Stimulated activated CD8-positive, alpha-beta memory T cell treated with anti-CD3 and anti-CD28 coated beads, Interleukin-15, amount 100 ng/mL, for 48 hours (primary cell): ENCODE measurements at places on chromosomes 3 and 15.

GRCh38 chr3:105904251-105904650, 35.4 kb upstream of the CBLB start:
- DNase-seq: no peak

GRCh38 chr15:69480932-69481331, 28.3 kb downstream of the RPLP1 start:
- DNase-seq: no peak

DNA sequence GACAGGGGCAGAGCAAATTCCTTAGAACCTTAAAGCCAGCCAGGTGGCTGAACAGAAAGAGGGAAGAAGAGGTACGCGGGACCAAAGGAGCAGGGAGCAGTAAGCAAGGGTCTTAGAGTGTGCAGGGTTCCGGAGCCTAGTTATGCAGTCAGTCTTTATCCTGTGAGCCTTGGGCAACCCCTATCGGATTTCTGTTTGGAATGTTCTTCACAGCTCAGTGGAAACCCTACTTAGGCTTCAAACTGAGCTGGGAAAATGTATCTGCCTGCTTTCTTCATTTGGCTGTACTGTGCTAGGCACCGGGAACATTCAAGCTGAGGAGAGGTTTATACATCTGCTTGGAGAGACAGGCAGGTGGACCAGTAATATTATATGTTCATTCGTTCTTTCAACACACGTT, 37.1 kb downstream of the PSMD6 start:
- no peak for DNase-seq

DNA sequence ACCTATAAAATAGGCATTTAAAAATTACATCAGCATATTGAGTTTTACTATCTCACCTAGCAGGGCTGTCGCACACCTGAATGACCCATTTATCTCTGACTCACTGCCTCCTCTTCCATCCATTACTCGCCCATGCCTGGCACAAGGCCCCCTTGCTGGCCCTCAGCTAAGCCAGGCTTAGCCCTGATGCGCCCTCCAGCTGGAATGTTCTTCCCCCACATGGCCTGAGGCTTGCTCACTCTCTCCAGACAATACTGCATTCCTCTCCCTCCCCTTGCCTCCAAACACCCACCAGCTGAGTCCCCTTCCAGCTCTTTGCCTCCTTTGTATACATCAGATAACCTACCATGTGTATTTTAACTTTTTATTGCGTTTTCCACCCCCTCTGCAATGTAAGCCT, 7.2 kb downstream of the SH3BP5 start:
- DNase-seq: no peak

DNA sequence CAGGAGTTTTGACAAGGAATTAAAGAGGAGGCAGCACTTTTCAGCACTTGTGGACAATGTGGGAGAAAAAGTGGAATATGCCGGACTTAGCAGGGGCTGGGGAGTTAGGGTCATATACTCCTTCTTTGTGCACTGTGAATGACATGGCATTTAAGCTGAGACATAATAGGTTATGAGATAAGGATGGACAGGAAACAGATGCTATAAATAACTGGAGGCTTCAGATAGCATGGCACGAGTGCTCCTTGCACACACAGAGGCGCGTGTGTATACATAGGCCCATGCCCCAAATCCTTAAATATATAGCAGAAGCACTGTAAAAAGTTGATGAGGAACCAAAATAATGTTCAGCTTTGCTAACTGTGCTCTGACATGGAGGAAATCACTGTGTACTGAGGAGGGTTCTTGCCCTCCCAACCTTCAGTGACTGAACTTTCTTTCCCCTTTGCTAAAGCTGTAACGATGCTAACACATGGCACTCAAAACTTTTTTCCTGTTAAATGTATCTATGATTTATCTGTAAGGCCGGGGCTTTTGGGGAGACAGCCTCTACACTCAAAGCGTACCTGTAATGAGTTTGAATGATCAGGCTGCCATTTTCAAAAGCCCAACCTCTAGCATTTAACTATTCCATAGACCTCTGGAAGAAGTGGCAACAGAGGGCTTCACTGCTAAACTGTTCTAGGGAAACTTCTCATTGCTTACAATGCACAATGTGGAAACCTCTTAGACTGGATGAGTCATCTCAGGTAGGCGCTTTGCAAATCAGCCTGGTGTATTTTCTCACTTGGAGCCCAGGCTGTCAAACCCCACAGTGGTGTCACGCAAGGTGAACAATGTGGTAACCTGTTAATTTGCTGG, 784.6 kb downstream of the NR2F2 start:
- DNase-seq: no peak

DNA sequence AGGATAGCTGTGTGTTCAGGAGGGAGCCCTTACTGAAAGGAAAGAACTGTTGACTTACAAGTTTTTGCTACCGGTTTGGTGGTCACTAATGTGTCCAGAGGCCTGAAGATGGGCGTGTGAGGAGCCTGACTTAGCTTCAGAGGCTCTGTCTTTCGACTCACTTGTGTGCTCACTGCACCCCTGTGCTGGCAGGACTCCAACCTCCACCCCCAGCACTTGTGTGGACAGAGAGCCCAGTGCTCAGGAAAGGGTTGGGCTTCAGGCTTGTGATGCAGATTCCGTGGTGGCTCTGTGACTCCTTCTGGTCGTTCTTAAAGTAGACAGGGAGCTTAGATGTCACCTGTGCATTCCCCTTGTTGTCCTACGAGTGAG, 100.9 kb downstream of the PGPEP1L start:
- no peak for DNase-seq

- no peak for DNase-seq
Observed at GRCh38 chr3:133368371-133369067, 31.3 kb upstream of the BFSP2 start.

- DNase-seq: no peak
Observed at GRCh38 chr3:69290006-69290405, 95.9 kb downstream of the FRMD4B start.

DNA sequence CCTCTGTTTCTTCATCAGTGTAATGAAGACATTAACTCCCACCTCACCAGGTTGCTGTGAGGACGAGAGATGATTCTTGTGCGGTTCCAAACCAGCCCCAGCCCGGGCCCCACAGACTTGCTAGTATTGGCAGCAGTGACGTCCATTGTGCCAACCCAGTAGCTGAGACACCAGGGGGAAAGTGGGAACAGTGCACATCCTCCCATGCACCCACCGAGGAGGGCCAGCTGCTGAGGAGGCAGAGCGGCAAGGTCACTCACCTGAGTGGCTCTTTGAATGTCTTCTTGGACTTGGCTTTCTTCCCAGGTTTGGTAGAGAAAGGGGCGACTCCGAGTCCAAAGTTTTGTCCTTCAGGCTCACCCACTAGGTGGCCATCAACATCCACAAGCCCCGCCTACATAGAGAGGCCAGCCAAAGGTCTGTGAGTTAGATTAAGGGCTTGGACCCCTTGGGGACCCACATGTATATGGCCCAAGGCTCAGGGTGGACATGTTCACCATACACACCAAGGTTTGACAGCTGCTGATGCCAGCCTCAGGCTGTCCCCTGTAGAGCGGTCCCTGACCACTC, 38.0 kb downstream of the KIF9 start:
- no peak for DNase-seq

GRCh38 chr3:140466535-140466934, 211.3 kb upstream of the TRIM42 start:
- DNase-seq: no peak

- DNase-seq: no peak
Observed at GRCh38 chr3:45017821-45018220, 8.3 kb upstream of the CLEC3B start.

- DNase-seq: no peak
Observed at GRCh38 chr3:109089265-109089664, 28.7 kb downstream of the MORC1 start.

- DNase-seq: no peak
Observed at GRCh38 chr15:67244971-67245478, 9.4 kb downstream of the AAGAB start.

- no peak for DNase-seq
Observed at GRCh38 chr3:194632226-194632808, 902 bp downstream of the TMEM44 start.

GRCh38 chr3:31187380-31187779, 292.9 kb upstream of the GADL1 start:
- no peak for DNase-seq

DNA sequence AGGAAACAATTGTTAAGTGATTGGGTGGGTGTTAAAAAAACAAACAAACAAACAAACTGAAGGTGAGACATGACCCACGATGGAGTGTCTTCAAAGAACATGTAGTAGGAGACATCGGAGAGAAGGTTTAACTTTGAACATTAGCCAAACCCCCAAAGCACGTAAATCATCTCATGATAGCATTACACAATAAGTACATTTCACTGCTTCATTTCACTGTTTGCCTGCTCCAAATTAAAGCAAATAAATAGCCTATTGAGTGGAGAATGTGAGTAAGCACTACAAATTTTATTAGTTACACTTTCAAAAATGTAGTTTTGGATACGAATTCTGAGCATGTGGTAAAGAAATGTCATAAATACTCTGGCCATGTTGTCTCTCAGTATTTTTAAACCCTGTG, 287.0 kb downstream of the SI start:
- DNase-seq: no peak

GRCh38 chr15:50064673-50065072, 54.4 kb downstream of the ATP8B4 start:
- DNase-seq: no peak
